Activated T-helper 2 cell treated with anti-CD3 and anti-CD28 coated beads, Interferon-gamma antibody, Interleukin-2, Interleukin-4, amounts not matched to agents 10 μg/mL and 5 μg/mL and 100 μg/mL, durations not matched to agents 14 hours and 24 hours and 36 hours (primary cell): ENCODE measurements at places on chromosomes 12 and 14.

GRCh38 chr12:91273560-91273959 is 90.9 kb upstream of the DCN start:
- no peak for DNase-seq

DNA sequence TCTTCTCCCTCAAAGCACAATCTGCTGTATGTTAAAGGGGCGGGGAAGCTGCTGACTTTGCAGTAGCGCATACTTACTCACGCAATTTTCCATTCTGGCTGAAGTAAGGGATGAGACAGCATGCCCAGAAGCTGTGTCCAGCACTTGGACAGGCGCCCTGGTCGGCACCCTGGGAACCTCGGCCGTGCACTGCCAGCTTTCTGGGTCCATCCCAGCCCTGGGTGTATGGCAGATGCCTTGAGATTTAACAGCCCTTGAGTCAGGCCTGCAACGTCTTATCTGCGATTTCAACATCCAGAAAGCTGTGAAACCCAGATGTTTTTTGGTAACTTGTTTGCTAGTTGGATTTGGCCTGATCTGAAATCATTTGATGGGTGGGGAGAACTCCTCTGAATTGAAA is 16.1 kb downstream of the EML1 start:
- no peak for DNase-seq

GRCh38 chr12:92141591-92142121 is 4.0 kb downstream of the BTG1 start:
- no peak for DNase-seq

DNA sequence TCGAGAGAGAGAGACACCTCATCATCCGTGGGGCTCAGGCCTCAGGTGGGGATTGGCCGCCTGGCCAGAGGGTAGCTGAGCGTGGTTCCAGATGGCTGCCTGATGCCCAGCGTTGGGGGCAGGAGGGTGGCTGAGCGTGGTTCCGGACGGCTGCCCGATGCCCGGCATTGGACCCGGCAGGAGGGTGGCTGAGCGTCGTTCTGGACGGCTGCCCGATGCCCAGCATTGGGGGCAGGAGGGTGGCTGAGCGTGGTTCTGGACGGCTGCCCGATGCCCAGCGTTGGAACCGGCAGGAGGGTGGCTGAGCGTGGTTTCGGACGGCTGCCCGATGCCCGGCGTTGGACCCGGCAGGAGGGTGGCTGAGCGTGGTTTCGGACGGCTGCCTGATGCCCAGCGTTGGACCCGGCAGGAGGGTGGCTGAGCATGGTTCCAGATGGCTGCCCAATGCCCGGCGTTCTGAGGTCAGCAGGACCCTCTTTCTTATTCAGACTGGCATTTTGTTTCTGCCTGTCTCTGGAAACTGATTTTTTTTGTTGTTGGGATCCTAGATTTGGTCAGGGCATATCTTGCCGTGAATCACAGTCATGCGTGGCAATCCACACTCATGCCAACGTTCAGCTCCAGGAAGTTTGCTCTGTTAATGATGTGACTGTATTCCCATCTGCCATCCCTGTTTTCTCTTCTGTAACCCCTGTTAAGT is 40.7 kb downstream of the GALNT9 start:
- no peak for DNase-seq

DNA sequence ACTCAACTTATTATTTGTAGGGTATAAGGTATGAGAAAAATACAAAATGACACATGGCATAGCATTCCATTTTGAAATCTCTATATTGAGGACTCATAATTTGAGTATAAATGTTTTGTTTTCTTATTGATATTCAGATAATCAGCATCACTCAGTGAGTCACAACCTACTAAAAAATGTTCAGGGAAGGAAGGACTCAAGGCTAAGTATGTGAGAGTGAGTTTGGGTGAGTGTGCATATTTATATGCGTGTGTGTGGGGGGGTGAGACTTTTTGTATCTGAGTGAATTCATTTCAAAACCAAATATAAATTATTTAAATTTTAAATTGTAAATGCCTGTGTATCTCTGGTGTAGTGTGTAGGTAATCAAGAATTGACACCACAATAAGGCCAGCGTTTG is 87.8 kb upstream of the PRKD1 start:
- no peak for DNase-seq

GRCh38 chr12:56522411-56523193 is 982 bp downstream of the RBMS2 start:
- DNase-seq, result no peak

DNA sequence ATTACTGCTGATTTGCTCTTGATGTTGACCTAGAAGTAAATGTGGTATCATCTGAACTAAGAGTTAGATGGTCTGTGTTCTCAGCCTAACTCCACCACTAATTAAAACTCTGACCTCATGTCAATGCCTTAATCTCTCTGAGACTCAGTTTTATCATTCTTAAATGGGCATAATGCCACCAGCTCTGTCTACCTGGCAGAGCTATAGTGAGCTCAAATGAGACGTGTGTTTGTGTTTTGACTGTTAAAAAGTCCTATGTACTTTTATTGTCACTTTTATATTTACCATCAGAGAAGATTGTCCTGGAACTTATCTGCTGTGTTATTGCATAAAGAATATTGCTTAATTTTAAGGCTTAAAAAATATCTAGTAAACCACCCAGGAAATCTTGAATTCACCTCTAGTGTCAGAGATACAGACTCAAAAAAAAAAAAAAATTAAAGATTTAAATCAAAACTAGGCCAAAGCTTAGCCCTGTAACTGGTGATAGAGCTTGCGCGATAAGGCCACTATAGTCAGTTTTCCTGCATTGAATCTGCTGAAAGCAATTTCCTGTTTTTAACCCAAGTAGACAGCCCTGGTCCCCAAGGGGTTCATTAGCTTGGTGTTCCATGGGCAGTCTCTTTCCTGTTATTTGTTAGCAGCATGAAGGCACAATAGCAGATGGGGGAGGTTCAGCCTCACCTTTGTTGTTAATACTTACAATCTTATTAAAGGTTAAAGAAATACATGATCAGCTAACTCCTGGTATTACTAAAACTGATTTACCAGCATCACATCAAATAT is 261.8 kb downstream of the ATP23 start:
- DNase-seq, result no peak

DNA sequence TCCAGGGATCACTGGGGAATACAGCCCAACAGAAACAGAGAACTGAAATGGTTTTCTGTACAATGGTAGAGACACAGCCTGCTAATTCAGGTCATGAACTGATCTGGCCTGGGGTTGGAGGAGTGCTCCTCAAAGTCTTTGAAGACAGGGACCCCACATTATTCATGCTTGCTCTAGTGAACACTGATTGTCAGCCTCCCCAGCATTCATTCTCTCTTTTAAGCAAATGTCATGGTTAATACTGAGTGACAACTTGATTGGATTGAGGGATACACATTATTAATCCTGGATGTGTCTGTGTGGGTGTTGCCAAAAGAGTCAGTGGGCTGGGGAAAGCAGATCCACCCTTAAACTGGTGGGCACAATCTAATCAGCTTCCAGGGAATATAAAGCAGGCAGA is 288.4 kb upstream of the NOS1 start:
- DNase-seq, result no peak

DNA sequence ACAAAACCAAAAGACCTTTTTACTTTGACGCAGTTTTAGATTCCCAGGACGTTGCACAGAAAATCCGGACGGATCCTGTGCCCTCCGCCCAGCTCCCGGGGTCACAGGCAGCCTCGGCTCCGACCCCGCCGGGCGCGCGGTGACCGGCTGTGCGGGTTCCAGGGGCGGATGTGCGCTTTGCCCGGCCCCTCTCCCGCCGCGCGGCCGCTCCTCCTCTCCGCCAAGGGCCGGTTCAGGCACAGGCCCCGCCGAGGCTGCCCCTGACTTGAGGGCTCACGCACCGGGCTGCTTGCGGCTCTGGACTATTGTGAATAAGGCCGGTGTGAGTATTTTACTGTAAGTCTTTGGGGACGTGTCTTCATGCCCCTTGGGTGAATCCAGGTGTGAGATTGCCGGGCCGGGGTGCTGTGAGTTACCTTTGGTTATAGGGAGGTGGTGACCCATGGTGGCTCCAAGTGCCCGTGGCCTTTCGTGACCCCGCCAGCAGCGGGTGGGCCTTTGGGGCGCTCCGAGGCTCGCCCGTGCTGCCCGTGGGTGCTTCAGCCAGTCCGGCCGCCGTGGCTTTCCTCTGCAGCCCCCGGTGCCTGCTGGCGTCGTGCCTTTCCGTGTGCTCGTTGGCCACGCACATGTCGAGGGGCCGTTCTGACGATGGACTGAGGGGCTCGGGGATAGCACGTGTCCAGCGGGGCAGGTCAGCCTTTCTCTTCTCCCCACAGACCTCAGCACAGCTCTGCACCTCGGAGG is 45.9 kb downstream of the NOC4L start:
- no peak for DNase-seq

GRCh38 chr12:123960856-123961255 is 11.8 kb downstream of the CCDC92 start:
- DNase-seq, result no peak

DNA sequence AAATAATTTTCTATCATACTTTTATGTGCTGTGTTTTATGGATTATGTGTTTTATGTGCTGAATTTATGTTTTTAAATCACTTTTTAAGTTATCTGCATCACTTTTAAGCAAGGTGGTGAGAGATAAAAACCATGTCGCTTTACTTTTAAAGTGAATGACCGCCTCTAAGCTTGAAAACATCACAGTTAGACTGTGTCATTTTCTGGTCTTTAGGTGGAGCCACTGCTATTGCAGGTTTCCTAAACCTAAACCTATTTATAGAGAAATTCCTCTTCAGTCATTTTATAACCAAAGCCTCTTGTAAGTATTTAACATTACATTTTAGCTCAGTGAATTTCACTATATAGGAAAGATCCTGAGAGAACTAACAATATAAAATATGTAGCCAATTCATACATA is 21.0 kb upstream of the MDM2 start:
- DNase-seq, result no peak

- DNase-seq, result no peak
These were observed 20.1 kb downstream of the RACGAP1 start for GRCh38 chr12:50005175-50005574.

DNA sequence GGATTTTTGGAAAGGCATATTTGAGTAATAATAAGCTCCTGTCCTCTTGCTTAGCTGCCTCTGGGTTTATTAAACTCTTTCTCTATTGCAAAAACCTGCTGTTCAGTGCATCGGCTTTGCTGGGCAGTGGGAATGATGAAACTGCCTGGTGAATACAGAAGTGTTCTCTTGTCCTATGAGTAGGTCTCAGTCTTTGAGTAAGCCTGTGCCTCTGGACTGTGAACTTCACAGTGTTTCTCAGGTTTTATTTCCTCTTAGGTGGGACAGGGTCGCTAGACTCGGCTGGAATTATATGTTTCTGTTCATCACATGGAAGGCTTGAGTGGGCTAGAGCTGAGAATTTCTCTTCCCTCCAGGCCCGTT is 46.4 kb downstream of the CRADD start:
- DNase-seq, result no peak

DNA sequence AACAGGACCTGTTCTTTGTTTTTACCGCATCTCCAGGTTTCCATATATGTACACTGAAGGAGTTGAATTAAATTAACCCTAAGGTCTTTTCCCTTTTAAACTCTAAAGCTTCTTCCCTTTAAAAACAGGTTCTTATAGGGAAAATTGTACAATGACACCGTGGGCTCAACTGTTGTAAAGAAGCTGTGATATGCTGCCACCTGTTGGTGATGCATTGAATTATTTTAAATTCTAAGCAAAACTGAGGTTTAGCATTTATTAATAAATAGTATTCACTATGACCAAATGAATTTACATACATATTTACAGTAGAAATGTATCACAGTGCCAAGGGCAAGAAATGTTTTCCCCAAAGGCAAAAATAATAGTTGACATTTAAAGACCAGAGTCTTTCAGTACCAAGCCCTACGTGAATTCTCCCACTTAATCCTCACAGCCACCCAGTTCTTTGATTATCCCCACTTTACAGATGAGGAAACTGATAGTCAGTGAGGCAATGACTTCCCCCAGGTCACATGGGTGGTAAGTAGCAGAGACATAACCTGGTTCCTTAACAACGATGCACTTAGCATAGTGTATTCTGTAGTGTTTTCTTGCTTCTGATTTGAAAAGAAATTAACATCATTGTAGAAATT is 35.7 kb upstream of the TMEM263 start:
- DNase-seq, result no peak

- no peak for DNase-seq
These were observed 8.0 kb upstream of the MYH7 start for GRCh38 chr14:23443411-23443812.

DNA sequence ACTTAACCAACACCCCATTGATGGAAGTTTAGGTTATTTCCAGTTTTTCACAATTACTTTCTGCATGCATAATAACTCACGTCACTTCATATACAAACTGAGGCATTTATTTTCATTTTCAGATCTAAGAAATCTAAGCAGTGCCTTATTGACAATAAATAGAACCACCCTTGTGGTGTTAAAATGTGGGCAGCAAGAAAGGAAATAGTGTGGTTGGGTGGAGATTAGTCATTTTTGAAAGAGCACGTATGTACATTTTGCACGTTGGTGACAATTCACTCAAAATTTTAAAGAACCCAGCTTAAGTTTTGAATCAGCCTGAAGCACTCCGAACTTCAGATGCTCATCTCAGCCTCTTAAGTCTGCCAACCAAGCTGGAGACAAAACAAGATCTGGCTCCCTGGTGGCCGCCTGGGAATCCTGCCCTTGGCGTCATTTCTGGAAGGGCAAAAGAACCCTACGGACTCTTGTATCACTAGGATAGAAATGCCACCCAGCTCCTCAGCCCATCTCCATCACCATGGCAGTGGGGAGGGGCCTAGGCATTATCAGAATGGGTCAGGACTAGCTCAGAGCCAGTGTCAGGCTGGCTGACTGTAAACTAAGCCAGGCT is 89.5 kb upstream of the BCL2L14 start:
- DNase-seq, result peak; percentile 60
